Aorta (tissue), 5 donors: ENCODE measurements at places on chromosomes 1 and 21. TPM values are rescaled to one million over a fixed set of nuclear protein-coding genes. Genes with fewer than 3 reads are reported as not detected.

ATP1A2 gene
- 27.7 TPM for total RNA-seq

- DNase-seq, result no peak
Observed at GRCh38 chr1:161531986-161532643, 7.8 kb downstream of the HSPA6 start.

- no peak for DNase-seq
Observed at GRCh38 chr1:36436821-36437220, 13.4 kb downstream of the OSCP1 start.

DNA sequence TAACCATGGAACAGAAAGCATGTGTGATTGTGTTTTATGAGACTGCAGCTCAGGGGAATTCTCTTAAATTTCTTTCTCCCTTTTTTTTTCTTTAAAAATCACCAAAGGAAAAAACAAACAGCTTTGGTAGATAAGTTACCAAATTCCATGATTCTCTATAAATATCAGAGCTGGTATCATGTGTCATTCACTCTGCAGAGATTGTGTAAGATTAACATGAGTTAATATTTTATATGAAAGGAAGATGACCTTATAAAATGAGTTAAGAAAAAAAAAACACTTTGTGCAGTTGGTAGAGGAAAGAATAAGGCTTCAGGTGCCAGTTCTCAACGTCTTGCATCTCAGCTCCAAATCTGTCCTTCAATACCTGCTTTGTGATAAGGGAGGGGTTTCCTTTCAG is 238.2 kb upstream of the MAP1LC3C start:
- no peak for DNase-seq
